ENCODE measurements at places on chromosomes 13 and 19.

DNA sequence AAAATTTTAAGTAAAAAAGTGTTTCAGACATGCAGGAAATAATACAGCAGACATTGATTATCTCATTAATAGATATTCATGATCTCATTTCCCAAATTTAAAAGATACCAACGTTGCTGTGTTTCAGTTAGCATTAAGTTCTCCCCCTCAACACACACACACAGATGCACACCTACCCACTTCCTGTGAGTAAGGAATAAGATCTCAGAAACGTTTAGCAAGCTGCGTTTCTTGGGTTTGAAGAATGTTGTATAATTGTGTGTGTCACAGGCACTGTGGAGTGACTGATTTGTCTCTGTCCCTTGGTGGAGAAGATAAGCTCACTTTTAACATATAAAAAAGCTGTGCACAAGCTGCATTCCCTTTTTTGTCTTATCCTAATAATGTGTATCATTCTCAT is 196.8 kb downstream of the PDS5B start:
- no peak for DNase-seq

DNA sequence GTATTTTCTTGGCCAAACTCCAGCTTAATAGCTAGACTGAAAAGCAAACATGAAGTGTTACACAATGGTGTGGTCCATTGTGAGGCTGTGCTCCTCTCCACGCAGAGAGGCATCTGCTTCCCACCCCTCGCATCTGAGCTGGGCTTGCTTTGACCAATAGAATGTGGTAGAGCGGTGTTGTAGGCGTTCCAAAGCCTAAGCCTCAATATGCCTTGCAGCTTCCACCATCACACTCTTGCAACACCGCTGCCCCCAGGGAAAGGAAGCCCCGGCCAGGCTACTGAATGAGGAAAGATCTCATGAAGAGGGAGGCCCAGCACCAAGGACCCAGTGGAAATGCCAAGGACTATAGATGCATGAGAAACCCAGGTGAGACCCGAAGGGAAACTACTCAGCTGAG is 9.4 kb downstream of the FLT1 start:
- no peak for DNase-seq

DNA sequence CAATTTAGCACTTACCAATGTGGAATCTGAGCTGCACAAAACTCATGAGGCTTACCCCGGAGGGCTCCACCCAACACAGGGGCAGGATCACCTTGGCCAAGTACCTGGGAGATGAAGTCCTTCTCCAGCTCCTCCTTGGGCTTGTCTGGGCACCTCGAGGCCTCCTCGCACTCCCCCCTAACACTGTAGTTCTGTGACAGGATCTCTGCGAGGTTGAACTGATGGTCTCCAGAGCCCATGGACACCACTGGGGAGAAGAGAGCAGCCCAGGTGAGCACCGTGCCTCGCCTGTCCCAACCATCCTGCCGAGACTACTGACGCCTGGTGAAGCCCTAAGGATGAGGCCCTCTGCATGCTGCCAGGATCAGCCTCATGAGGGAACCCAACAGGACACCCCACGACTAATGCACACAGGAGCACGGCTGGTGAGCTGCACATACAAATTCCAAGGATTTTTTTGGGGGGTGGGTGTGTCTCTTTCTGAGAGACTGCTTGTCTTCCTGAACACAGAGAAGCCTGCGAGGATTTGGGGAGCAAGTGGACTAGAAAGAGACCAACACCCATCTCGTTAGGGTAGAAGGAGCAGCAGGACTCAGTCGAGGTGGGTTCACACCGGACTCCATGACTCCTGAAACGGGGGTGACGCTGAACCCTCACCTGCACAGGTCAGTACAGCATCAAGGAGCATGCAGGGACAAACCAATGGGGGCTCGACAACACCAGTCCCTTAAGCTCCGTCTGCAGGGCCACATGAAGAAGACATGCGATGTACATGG is 10.1 kb downstream of the MIER2 start:
- no peak for DNase-seq

DNA sequence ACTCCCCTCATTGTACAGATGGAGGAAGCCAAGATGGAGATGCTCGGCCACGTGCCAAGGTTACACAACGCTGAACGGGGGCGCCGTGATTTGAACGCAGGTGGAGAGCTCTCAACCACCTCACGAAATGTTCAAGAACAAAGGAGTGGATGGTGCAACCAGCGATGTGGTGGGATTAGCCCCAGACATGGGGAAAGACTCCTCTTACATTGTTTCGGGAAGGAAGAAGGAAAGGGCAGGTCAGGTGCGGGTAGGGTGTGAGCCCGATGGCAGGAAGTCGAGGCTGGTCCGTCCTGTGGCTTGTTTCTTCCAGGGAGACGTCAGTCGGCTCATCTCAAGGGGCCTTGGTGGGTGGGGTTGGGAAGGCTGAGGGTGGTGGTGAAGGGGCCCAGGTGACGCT is 7.1 kb upstream of the KLK14 start:
- no peak for DNase-seq

- DNase-seq, result no peak
These were observed 614.4 kb downstream of the KCTD12 start for GRCh38 chr13:76271728-76272232.

- DNase-seq, result no peak
These were observed 9.0 kb downstream of the ZNF808 start for GRCh38 chr19:52536448-52536800.

GRCh38 chr13:19781526-19781925 is 1.2 kb downstream of the PSPC1 start:
- DNase-seq, result no peak

DNA sequence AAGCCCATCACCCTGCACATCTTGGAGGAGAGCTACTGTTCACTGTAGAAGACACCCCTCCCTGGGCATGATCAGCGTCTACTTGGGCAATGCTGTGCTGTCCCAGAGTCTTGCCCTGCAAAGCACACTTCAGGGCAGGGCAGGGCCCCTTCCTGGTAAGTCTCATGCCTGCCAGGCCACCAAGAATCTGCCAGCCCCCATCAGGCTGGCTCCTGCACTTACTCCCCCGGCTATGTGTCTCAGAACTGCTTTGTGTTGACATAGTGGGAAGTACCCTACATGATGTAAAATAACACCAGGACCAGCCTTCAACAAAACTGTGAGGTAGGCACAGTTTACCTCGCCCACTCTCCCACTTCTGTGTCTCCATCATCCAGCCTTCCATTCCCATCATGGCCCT is 27.8 kb upstream of the ATP12A start:
- no peak for DNase-seq

DNA sequence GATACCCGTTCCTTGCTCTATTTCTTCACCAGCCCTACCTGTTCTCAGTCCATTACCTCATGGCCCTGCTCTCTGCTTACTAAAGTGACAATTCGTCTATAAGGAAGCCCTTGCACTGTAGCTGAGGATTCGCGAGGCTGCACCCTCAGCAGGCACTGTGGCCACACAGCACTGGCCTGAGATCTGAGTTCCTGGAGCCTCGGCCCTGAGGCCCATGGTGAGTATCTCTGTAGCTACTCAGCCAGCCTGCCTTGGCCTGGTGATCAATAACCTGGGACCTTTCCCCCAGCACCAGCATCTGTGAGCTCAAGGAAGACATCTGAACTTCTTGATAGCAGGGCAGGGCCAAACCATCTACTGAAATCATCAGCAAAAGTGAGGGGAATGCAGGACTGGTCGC is 90.7 kb downstream of the RGCC start:
- no peak for DNase-seq

- DNase-seq, result no peak
These were observed 407 bp downstream of the DPF1 start for GRCh38 chr19:38223617-38224013.

- no peak for DNase-seq
These were observed 18.2 kb upstream of the COMP start for GRCh38 chr19:18809149-18809868.

GRCh38 chr13:67036699-67037457 is 193.3 kb downstream of the PCDH9 start:
- no peak for DNase-seq

- no peak for DNase-seq
These were observed 102.1 kb downstream of the INSR start for GRCh38 chr19:7191946-7192691.

GRCh38 chr13:112893570-112894422 is 75.2 kb upstream of the MCF2L start:
- DNase-seq, result no peak

Measured in LNCaP clone FGC (cell line).